Hepatocyte (in vitro differentiated cells): ENCODE measurements at places on chromosomes 2 and 18. TPM values are rescaled to one million over a fixed set of nuclear protein-coding genes. Genes with fewer than 3 reads are reported as not detected.

NAT8 gene
- 3.8 and 4.8 TPM in 2 replicates for total RNA-seq

CCT4 gene
- 107 and 115 TPM in 2 replicates for total RNA-seq

TLK1 gene
- 21.4 and 21.8 TPM in 2 replicates for total RNA-seq

CCL20 gene
- total RNA-seq = 70.2 and 112 TPM in 2 replicates

ZBTB14 gene
- 10.6 and 10.9 TPM in 2 replicates for total RNA-seq

GPR155 gene
- 20.5 and 26.1 TPM in 2 replicates for total RNA-seq

SERPINB8 gene
- total RNA-seq = 9.3 and 10.9 TPM in 2 replicates

C2orf80 gene
- not detected in 2 replicates for total RNA-seq

PECR gene
- 24.6 and 32.4 TPM in 2 replicates for total RNA-seq

GRCh38 chr2:149145314-149146295 is 107.1 kb downstream of the LYPD6B start:
- no peak for DNase-seq

DNA sequence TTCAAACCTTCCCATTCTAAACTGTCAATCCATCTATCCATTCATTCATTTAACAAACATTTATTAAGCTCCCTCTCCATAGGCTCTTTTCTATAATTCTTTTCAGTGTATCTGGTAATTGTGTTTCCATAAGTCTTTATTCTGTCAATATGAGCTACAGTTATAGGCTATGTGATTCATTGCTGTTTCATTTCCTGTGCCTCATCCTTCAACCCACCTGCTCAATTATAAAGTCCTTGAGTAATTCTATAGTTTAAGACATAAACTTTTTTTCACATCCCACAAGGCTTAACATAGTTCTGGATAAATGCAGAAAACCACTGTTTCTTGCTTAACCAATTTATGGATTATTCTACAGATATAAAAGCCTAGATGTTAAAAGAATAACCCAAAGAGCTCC is 84.2 kb upstream of the PIK3C3 start:
- no peak for DNase-seq

DNA sequence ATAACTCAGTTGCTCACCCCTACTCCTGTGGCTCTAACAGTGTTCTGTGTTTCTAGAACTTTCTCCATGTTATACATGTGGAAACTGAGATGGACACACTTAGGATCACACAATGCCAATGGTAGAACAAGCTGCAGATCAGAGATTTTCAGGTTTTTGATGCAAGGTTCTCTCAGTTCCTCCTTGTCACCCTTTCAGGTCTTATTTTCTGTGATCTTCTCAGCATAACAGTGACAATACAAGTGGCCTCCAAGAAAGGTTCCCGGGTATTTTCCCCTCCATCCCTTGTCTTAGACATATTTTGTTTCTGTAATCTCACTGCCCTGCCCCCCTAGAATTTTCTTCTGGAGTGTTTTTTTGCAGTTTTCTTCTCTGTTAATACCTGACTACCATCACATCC is 6.2 kb upstream of the MGAT5 start:
- no peak for DNase-seq

- DNase-seq = no peak
Measured at GRCh38 chr2:216328347-216328746, 43.9 kb downstream of the MARCHF4 start.

GRCh38 chr2:85066874-85067351 is 66.3 kb upstream of the TCF7L1 start:
- DNase-seq = peak; percentile 86

DNA sequence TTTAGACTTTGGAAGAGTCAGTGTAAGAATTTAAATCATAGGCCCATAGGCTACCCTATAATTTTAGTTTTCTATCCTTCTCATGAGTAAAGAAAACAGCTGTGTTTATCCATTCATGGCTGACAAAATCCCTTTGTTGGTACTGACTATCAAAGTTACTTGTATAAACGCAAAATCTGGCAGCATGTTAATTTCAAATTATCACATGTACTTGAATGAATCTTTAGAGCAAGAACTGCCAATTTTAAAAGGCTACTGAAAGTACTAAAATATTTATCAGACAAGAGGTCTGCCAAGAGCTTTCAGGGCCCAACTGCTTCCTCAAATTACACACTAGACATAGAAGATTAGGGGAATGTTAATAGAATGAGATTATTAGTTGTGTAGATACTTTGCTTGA is 66.6 kb downstream of the MYL12B start:
- no peak for DNase-seq

DNA sequence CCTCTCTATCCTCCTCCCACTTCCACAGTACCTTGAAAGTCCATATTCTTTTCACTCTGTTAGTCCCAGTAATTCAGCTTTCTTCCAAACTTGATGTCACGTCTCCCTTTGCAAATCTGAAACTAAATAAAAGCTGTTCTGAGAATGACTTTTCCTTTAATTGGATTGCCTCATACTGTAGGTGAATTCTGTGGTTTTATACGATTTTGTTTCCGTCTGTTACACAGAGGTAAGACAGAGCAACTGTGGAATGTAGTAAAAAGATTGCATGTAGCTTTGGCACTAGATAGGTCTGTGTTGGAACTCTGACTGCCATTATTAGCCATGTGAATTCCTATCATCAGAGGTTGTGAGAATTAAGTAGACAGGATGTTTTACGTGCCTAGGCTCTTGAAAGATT is 25.9 kb downstream of the MALT1 start:
- DNase-seq = no peak

DNA sequence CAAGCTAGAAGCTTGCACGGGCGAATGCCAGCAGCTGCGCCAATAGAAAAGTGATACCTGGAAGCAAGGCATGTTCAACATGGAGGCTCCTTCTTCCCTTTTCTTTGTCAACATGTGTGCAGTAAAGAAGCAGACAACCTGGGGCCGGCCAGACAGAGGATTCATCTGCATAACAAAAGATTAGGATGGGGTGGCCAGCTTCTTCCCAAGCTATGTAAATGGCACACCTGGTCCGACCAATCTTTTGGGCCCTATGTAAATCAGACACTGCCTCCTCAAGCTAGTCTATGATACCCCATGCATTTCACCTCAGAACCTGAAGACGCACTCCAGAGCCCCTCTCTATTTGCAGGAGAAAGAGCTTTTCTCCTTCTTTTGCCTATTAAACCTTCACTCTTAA is 66.4 kb upstream of the TGFA start:
- DNase-seq = no peak

GRCh38 chr2:95121407-95122196 is at the start of gene MRPS5:
Gene MRPS5 (minus strand): TSS chr2:95121808. CDS start chr2:95121791, 17 bp downstream.
- peak; percentile 93 for DNase-seq
